ENCODE measurements at places on chromosomes 5 and 9.
A peak's percentile ranks its signal among the peaks of the same experiment; 100 is the strongest.

- DNase-seq = no peak
Measured at GRCh38 chr5:61766141-61766540, 434.1 kb downstream of the ZSWIM6 start.

DNA sequence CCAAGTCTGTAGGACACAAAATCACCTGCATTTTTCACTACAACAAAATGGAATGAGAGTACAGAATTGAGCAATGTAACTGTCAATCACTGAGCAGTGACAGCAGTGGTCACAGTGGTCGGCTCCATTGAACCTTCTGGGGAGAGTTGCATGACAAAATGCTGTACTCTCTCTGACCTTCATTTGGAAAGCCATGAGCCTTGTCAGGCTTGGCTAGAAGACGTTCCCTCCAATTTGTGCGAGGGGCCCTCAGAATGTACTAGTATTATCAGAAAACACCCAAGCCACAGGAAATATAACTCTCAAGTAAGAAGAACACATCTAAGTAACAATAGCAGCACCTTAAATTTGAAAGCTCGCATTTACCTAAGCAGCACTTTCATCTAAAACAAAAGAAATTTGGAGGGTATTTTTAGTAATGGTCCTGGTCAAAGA, 425.6 kb upstream of the MEF2C start:
- peak; percentile 41 for DNase-seq

DNA sequence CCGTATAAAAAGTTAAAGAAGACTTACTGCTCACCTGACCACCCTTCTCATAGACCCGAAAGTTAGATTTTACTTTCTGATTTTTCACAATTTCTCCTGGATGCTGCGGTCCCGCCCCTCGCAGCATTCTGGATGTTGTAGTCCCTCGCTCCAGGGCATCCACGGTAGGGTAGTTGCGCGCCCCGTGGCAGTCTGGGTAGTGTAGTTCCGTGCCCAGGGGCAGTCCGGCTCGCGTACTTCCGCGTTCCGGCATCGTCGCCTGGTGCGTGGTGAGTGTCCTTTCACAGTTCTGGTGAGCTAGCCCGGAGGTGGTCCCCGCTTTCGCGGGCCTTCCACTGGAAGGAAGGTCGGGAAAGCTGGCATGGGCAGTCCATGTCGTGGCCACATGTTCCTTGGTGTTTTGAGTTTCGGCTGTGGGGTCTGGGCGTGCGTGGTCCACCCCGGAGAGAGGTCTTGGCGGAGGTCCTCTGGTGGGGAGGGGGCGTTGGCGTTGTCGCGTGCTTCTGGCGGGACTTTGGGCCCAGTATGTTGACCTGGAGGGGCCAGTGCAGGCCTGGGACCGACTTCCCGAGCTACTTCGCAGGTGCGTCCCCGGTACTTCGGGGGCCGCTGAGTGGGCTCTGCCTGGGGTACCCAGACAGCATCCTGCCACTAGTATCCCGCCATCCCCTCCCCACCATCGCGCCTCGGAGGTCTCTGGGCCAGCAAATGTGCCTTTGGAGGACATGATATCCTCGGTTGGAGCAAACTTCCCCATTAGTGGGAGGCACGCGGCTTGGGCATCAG, at the start of gene ZNF169:
TSS of gene ZNF169 (plus strand) at position 222 of the 786 bp plus-strand sequence. CDS start 19,515 bp downstream, outside the sequence.
- peak; percentile 92 for DNase-seq

DNA sequence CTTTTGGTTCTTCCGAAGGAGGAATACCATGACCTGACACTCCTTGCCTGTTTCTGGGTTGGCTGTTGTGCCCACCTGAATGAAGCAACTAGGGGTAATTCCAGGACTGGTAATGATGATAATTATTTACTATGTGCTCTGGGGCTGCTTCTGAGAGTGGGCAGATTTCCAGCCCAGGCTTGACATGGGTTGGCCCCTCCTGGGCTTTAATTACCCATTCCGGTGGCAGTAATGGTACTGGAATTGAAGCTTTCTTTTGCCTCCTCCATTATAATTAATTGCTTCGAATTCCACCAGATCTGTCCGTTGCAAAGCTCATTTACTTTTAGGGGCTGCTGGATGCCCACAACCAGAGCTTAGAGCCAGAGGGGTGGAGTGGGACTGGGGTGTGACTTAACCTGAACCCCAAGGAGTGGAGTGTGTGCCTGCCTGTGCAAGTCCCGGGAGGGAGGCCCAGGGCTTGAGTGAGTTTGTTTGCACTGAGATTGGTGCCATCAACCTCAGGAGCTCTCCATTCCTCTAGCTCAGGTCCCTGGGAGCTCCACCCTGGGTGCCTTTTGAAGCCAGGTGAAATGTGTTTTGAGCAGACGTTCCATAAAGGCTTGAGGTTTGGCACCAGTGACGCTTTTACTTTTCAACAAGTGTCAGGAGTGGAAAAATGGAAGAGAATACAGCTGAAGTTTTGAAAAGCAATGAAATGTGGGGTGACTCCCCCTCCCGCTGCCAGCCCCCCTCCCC, 214.6 kb downstream of the PDZD2 start:
- no peak for DNase-seq

GRCh38 chr5:39274398-39275085, 55.2 kb upstream of the FYB1 start:
- peak; percentile 59 for DNase-seq

DNA sequence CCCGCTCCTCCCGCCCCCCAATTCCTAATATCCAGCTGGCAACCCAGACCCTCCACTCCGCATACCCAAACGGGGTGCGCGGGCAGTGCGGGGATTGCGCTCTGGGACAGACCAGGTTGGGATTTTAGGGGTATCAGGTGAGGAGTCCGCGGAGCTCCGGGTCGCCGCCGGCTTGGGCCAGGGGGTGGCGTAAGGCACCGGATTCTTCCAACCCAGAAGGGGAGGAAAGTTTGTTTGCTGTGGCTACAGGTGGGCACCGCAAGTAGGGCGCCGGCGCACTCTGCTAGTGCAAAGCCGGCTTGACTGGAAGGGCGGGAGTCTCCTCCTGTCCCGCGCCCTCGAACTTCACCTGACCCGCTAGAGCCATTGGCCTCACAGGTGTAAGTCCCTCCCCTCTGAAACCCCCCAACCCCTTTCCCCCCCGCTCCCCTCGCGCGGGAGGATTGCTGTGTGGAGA, 709 bp downstream of the IQGAP2 start:
- peak; percentile 55 for DNase-seq

- no peak for DNase-seq
Measured at GRCh38 chr9:134236935-134237629, 72.7 kb upstream of the RNU6ATAC start.

GRCh38 chr5:144844086-144844485, 673.4 kb downstream of the KCTD16 start:
- no peak for DNase-seq

DNA sequence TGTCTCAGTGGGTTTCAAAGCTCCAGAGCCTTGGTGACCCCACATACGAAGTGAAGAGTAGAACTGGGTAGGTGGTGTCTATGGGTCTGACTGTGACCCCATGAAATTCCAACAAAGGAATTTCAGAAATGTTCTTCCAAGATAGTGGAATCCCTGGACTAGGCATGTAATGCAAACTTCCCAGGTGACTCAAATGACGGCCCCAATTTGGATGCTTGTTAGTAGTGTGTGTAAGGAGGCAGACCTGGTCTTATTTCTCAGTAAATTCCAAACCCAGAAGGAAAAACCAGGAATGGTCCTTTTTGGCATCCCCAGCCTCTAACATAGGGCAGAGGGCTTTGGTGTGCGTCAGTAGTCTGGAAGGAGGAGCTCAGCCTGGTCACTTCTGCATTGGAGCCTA, 43.6 kb upstream of the ABCA1 start:
- DNase-seq = no peak

GRCh38 chr9:37575921-37576721, at the start of gene FBXO10:
Gene FBXO10 (minus strand): TSS chr9:37576380. CDS start chr9:37541768, 34,612 bp downstream.
- peak; percentile 84 for DNase-seq

DNA sequence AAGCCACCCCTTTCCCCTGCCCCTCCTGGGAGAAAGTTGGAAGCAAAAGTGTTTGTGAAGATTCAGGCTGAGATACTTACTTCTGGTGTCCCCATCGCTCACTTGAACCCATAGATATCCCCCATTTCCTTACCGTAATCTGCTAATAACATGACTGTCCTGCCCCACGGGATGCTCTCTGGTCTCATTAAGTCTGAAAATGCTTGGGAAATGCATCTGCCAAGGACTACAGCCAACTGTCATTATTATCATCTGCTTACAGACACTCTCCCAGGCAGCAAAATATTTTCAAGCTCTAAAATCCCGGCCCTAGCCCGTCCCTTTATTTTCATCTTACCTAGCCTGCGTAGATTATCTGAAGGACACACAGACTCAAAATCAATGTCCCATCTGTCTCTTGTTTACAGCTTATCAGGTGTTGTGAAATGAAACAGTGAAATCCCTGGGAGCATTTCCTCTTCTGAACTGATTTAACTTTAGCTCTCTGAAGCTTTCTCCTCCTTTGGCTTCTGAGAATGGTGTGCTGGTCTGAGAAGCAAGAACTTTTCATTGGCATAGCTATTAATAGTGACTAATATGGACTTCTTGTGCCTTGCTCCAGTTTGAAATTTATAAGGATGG, 126.9 kb upstream of the OSMR start:
- DNase-seq = no peak

GRCh38 chr9:125844611-125845010, 97.4 kb downstream of the PBX3 start:
- DNase-seq = no peak

GRCh38 chr5:5979377-5979760, 399.0 kb downstream of the MED10 start:
- DNase-seq = no peak

DNA sequence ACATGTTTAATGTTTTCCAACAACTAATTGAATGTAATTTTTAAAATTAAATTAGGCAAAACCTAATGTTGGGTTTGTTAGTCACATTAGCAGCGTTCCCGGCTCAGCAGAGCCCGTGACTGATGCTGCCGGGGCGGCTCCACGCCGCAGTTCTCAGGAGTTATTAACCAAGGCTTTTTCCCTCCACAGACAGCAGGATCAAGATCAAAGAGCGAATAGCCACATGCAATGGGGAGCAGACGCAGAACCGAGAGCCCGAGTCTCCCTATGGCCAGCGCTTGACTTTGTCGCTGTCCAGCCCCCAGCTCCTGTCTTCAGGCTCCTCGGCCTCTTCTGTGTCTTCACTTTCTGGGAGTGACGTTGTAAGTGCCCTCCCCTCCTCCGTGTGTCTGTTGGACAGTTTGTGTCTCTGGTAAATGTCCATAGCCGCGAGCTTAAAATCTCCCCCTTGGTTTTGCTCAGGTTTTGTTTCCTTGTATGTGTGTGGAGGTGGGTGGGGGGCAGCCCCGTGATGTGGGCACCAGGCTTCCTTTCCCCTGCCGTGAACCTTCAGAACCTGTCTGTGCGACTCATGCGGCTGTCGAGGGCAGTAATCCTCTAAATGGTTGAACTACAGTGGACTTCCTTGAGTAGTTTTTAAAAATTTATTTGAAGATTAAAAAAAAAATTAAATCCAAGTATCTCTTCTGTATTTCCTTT, 37.1 kb downstream of the TENT4A start:
- DNase-seq = no peak

- no peak for DNase-seq
Measured at GRCh38 chr9:727767-728166, 113.7 kb upstream of the DMRT1 start.

GRCh38 chr5:109256486-109256885, 153.3 kb downstream of the PJA2 start:
- DNase-seq = no peak

GRCh38 chr5:6383376-6383775, 5.0 kb upstream of the MED10 start:
- no peak for DNase-seq

DNA sequence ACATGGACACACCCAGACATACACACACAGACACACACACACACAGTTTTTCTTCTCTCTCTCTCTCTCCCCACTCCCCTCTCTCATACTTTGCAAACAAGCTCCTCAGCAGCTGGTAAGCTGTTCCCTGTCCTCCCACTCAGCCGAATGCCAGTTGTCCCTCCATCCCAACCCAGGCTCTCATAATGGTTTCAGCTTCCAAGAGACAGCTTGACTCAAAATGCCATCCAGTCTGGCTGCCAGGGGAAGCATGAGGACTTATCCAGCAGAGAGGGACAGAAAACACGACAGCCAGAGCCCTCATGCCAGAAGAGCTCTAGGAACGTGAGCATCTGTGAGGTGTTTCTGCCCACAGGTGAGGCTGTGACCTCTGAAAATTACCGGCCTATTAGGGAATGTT, 112.6 kb upstream of the SPDL1 start:
- DNase-seq = no peak

DNA sequence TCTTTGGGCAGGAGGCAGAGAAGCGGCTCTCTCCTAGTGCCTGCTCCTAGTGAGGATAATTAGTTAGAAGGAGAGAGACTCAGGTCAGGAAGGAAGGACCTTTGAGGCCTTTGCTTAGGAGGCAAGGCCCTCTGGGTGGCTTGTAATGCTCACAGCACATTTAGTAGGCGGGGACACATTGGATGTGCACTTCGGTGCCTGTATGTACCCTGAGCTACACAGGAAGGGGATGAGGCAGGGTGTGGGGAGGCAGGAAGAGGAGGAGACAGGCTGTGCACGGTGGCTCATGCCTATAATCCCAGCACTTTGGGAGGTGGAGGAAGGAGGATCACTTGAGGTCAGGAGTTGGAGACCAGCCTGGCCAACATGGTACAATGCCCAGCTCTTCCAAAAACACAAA, 7.2 kb upstream of the LCN2 start:
- no peak for DNase-seq

DNA sequence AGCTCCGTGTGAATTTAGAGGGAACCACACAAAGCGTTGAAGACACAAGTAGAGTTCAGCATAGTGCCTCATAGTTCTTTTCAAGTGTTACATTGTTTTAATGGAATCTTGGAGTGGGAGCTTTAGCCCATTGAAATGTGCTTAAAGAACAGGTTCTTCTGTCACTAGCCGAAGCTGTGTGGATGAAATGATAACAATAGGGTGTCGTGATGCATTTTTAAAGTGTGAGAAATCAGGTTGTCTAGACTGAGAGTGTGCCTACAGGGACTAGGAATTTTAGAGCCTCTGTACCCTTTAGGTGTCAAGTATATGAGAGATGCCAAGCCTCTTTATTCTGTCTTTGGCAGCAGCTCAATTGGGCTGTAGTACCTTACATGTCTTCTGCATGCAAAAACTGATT, 83.0 kb downstream of the NDUFS4 start:
- DNase-seq = no peak

DNA sequence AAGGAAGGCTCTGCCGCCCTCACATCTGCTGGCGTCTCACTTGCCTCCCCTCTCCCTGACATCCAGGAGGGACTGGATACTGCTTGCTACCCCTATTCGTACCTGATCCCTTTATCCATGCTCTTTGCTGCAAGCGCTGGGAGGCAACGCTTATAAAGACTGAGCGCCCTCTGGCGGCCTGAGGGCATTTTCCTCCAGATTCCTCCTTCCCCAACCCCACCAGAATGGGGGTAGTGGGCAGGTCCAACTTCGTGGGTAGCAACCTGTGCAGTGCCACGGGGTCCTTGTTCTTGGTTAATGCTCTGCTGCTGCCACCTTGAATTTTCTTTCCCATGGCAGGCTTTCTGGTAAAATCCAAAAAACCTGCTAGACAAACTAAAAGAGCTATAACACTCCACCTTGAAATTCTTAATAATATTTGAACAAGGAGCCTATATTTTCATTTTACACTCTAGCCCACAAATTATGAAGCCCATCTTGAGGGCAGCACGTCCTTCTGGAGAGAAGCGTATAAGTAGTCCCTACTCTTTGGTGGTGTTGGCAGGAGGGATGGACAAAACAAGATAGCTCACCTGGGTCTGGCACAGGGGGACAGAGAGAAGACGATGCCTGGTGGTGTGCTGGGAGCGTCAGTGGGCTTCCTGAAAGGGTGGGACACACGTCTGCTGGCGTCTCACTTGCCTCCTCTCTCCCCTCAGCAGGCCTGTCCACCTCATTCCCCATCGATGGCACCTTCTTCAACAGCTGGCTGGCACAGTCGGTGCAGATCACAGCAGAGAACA, 52.5 kb downstream of the JADE2 start:
- peak; percentile 82 for DNase-seq
